ENCODE measurements at places on chromosomes 7 and 10.

GRCh38 chr7:98281757-98282606, 496 bp downstream of the BRI3 start:
- DNase-seq: peak; percentile 91

- DNase-seq: peak; percentile 10
Measured at GRCh38 chr10:119263951-119264617, 56.7 kb downstream of the GRK5 start.

- DNase-seq: no peak
Measured at GRCh38 chr7:69600710-69601519, 2.6 kb downstream of the AUTS2 start.

DNA sequence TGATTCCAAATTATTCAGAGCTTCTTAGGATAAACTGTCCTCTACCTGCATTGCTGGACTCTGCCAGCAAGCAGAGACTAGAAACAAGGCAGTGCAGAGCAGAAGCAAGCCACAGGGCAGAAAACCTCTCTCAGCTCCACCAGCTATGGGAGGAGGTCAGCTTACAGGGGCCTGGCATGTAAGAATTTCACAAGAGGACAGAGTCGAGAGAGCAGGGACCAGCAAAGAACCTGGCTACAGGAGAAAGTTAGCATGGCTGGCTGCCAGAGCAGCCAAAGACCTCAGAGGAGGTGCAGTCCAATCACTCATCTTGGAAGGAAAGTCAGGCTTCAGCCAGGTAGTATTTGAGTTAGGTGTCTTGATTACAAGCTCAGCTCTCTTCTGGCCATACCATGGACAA, 62.9 kb downstream of the ENO4 start:
- DNase-seq: no peak

GRCh38 chr7:33836797-33837355, 68.5 kb upstream of the BMPER start:
- no peak for DNase-seq

DNA sequence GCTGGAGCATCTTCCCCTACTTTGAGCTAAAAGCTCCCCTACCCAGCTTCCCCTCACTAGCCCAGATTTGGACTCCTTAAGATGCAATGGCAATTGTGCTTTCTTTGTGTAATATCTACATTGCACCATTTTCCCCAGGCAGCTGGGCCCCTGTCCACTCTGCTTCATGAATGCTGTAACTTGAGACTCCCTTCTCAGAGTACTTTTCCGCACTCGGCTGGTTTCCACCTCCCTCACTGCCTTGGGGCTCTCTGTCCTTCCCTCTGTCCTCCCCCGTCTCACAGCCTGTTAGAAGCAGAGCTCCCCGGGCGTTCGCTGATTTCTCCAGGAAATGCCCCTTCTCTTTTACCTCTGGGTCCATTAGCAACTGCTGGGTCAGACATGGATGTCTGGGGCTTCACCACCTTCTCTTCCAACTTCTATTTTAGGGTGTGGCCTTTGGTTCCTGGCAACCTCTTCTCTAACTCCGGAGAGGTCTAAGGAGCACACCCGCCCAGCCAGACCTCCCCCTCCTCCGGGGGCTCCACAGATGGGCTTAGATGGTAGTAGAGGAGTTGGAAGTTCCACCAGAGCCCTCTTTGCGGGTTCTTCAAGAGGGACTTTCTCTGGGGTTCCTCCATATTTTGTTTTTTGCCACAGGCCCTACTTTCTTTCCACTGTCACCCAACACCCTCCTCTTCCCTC, 2.9 kb upstream of the TMEM72 start:
- no peak for DNase-seq

DNA sequence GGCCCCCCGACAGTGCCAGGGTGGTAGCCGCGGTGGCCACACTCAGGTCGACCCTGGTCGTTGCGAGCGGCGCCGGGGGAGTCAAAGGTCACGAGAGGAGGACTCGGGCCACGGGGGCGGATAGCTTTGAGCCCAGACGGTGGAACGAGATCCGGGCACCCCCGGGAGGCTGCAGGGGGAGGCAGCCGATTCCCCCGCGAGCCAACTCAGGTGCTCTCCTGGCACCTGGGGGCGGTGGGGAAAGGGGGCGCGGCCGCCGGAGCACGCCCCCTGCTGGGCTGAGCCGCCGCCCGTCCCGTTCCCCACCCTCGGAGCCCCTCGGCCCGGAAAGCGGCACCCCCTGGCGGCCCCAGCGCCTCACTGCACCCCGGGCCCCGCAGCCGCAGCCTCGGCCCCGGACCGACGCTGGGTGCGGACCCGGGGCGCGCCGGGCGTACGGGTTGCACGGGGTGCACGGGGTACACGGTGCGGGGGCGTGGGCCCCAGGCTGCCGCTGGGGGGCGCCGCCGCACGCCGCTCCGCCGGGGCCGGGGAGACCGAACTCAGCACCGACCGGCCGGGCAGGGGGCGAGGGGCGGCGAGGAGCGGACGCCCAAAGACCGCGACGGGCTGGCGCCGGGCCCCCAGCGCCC, 521 bp upstream of the NYAP1 start:
- DNase-seq: no peak

GRCh38 chr10:78742730-78743615, 325.8 kb upstream of the ZMIZ1 start:
- peak; percentile 56 for DNase-seq

GRCh38 chr7:14156436-14156835, 167.0 kb upstream of the ETV1 start:
- DNase-seq: no peak

GRCh38 chr10:72049969-72050781, 38.2 kb downstream of the SPOCK2 start:
- DNase-seq: no peak

- DNase-seq: no peak
Measured at GRCh38 chr7:131459256-131459655, 97.2 kb downstream of the PODXL start.

DNA sequence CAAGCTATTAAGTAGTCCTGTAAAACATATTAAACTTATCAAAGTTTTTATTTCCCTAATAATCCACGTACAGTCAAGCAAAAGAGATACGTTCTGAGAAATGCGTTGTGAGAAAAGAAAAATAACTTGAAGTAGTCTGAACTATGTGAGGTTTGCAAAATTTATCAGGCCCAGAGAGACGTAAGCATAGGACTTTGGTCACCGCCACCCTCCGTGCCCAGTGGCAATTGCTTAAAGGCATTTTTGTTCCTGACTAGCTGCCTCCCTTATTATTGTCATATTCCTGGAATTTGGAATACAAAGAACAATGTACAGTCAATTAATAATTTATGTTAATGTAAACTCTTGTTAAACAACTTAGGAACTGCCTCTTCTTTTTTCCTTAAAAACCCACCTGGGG, 22.8 kb downstream of the HIBADH start:
- DNase-seq: no peak

DNA sequence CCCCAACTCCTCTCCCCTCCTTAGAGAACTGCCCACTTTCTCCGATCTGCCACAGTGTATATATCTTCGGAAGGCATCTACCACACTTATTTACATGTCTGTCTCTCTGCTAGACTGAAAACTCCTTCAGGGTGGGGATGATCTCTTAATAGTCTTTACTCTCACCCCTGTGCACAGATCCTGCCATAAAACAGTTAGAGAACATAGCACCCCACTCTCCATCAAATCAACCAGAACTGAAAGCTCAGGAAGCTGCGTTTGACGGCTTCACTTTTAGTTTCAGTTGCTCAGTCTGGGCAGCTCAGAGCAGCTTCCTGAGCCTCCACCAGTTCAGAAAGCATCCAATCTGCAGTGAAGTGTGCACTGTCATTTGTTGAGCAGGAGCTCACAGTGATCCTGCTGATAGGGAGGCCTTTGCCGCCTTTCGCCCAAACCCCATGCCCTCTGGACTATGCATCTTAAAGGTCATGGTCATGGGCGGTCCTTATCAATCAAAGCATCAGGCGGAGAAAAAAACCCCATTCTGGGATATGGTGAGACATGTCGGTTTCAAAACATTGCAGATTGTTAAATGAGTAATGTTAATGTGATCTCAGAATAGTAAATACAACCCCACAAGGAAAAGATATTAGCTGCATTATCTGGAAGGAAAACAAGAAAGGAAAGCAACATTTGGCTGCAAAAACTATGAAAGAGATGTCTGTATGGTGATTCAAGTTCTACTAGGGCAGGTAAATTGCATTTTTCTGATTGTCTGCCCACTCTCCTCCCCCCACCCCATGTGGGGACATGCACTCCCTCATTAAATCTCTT, 167.1 kb upstream of the ADO start:
- DNase-seq: no peak

- no peak for DNase-seq
Measured at GRCh38 chr10:11884706-11885423, 61.7 kb downstream of the PROSER2 start.

GRCh38 chr10:6647811-6648526, 67.9 kb upstream of the PRKCQ start:
- no peak for DNase-seq

DNA sequence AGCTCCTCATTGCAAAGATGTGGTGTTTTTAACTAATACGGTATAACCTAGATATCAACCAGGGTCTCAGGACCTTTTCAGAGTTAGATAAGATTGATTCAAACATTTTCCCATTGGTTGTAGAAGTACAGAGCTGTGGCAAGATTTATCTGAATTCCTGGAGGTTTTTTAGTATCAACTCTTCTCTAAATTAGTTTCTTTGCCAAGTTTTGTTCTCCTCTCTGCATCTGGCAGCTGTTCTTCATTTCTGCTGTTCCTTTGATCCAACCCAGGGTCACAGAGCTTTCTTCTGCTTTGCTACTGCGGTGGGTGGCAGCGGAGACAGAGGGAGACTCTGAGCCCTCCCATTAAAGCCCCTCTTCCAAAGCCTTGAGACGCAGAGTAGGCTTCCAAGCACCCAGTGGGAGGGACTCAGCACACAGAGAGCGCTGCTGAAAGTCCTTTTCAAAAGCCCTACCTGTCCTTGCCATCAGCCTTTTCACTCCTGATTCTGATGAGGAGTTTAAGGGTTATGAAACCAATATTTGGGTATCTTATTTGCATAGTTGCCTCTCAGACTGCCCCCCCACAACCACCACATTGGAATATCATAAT, 146.3 kb upstream of the EEPD1 start:
- DNase-seq: no peak

- no peak for DNase-seq
Measured at GRCh38 chr7:7181519-7182155, 707 bp upstream of the C1GALT1 start.

DNA sequence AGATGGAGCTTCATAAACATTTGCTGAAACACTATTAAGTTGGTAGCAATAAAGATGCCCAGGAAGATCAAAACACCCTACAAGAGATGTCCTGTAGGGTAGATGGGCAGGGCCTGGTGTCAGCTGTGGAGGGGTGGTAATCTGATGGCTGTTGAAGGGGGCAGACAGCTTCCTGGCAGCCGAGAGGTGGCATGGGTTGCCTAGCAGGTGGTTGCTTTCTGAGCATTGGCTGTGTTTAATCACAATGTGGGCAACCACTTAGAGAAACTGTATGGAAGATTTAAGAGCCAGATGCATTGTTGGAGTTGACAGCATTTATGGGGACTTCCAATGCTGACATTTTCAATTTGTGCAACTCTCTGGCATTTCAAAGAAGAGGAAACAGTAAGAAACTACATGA, 79.9 kb upstream of the SLC26A5 start:
- no peak for DNase-seq

- DNase-seq: no peak
Measured at GRCh38 chr7:2650451-2650850, 18.7 kb downstream of the TTYH3 start.

- no peak for DNase-seq
Measured at GRCh38 chr10:121330563-121330962, 267.7 kb downstream of the FGFR2 start.

GRCh38 chr7:156334636-156335035, 305.9 kb upstream of the RNF32 start:
- DNase-seq: no peak

GRCh38 chr7:138903859-138904435, 77.2 kb downstream of the KIAA1549 start:
- DNase-seq: no peak

GRCh38 chr7:92177362-92177761, 1.6 kb downstream of the LRRD1 start:
- DNase-seq: no peak

DNA sequence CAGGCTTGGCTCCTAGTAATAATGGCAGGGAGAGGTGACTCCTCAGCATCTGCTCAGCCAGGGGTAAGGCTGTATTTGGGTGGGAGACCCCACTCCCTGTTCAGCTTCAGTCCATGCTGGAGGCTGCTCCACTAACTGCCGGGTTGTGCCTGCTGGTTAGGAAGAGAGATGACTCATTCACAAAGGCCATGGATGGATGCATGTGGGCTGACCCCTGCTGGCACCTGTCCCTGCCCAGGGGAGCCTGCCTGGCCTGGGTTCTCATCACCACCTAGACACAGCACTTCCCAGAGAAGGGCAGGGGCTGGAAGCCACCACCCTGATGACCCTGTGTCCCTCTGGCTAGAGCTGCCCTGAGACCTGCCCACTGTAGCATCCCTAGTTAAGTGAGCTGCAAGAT, 59.0 kb downstream of the VSTM4 start:
- DNase-seq: no peak

GRCh38 chr10:82796510-82796909, 921.5 kb downstream of the NRG3 start:
- no peak for DNase-seq

GRCh38 chr7:2501947-2502646, 17.5 kb upstream of the LFNG start:
- DNase-seq: no peak

DNA sequence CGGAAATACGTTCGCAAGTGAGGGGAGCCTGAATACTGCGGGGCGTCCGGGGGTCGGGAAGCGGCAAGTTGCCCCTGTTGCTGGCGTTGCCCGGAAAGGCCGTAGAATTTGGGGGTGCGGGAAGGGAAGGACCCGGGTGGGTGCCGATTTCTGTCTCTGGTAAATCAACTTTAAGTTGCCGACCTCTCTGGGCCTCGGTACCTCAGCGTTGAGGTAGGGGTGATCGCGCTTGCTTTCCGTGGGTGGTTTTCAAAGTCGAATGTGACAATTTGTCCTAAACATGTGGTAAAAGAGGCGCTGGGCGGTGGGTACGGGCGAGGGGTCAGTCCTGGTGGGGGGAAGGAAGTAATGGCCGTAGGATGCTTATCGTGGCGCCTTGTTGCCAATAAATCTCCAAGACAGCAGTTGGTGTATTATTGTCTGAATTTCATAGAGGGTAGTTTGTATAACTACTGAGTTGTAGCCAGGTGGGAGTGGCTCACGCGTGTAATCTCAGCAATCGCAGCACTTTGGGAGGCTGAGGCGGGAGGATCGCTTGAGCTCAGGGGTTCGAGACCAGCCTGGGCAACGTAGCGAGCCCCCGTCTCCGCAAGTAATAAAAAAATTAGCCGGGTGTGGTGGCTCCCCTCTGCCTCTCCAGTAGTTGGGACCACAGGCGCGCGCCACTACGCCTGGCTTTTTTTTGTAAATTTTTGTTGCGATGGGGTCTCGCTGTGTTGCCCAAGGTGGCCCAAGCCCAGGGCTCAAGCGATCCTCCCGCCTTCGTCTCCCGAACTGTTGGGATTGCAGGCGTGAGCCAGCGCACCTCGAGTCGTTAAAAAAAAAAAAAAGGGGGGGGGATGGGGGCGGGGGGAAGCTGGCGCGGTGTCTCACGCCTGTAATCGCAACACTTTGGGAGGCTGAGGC, 644 bp downstream of the BUD23 start:
- no peak for DNase-seq

DNA sequence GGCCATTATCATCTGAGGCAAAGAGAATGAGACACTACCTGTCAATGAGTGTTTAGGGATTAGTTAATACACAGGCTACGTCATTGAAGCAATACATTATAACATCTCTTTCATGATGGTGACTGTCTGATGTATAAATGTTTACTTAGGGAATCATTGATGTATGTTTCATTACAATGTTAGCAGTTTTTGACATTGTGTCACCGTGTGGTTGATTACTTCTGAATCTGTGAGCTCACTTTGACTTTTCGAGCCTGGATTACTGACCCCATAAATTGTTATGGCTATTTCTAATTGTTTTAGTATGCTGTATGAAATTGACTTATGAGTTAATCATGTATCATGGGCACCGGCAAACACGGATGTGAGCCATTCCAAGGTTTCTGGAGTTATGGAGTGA, 494.0 kb downstream of the MAGI2 start:
- DNase-seq: no peak
